ENCODE measurements at places on chromosomes 12 and 14.
A peak's percentile ranks its signal among the peaks of the same experiment; 100 is the strongest.

DNA sequence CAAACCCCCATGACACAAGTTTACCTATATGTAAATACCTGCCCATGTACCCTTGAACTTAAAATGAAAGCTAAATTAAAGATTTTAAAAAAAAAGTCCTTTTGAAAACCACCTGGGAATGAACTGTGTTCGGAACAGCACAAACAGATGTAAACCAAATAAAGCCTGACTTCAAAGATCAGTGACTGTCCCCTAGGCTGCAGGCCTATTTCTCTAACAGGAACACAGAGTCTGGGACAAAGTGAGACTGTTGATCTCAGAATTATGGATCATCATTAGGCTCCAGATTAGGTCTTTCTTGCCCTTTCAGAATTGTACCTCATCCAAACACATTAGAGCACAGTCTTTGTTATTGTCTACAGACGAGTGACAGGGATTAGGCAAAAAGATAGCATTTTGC lies 54.6 kb downstream of the PAH start:
- DNase-seq, result no peak

DNA sequence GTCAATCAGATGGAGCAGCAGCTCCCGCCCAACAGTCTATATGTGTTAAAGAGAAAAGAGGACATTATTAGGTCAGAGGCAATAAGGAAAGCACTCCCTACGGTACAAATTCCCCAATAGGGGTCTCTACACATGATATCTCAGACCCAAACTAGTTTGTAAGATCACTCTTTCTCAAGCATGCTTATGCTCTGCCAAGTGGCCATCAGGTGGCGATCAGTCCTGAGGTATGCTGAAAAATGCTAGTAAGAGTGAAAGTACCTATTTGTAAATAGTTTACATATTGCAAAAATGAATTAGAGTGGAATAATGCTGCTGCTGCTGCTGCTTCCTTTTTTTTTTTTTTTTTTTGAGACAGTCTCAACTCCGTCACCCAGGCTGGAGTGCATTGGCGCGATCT lies 61.0 kb downstream of the CPM start:
- no peak for DNase-seq

GRCh38 chr12:113242026-113242418 lies 20.8 kb downstream of the TPCN1 start:
- DNase-seq, result no peak

- DNase-seq, result no peak
Observed at GRCh38 chr14:89293314-89293916, 123.6 kb downstream of the FOXN3 start.

- peak; percentile 73 for DNase-seq
Observed at GRCh38 chr14:22794551-22794951, 20.7 kb downstream of the SLC7A7 start.

- DNase-seq, result no peak
Observed at GRCh38 chr14:71780075-71780474, 152.2 kb upstream of the RGS6 start.

GRCh38 chr12:2179953-2180736 lies 127.4 kb downstream of the CACNA1C start:
- DNase-seq, result no peak

- DNase-seq, result no peak
Observed at GRCh38 chr12:78191611-78192010, 360.9 kb downstream of the NAV3 start.

GRCh38 chr12:117129391-117129790 lies 30.2 kb upstream of the TESC start:
- DNase-seq, result no peak

DNA sequence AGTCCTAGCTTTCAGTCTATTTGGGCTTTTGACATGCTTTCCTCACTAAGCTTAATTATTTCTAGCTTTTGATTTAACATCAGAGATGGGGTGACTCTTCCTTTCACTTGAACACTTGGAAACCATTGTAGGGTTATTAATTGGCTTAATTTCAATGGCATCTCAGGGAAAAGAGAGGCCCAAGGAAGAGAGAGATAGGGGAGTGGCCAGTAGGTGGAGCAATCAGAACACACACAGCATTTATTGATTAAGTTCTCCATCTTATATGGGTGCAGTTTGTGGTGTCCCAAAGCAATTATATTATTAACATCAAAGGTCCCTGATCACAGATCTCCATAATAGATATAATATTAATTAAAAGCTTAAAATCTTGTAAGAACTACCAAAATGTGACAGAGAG lies 1466.1 kb upstream of the SEL1L start:
- DNase-seq, result no peak

DNA sequence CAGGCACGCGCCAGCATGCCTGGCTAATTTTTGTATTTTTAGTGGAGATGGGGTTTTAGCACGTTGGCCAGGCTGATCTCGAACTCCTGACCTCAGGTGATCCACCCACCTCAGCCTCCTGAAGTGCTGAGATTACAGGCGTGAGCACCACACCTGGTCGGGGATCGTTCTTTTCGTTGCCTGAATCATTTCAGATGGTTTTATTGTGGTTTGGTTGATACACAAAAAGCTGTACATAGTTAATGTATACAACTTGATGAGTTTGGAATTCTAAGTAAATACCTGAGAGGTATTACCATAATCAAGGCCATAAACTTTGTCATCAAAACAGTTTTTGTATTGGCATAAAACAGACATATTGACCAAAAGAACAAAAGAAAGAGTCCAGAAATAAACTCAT lies 63.3 kb downstream of the RIC8B start:
- DNase-seq, result no peak

- no peak for DNase-seq
Observed at GRCh38 chr14:68440820-68441219, 352.0 kb downstream of the ZFP36L1 start.

DNA sequence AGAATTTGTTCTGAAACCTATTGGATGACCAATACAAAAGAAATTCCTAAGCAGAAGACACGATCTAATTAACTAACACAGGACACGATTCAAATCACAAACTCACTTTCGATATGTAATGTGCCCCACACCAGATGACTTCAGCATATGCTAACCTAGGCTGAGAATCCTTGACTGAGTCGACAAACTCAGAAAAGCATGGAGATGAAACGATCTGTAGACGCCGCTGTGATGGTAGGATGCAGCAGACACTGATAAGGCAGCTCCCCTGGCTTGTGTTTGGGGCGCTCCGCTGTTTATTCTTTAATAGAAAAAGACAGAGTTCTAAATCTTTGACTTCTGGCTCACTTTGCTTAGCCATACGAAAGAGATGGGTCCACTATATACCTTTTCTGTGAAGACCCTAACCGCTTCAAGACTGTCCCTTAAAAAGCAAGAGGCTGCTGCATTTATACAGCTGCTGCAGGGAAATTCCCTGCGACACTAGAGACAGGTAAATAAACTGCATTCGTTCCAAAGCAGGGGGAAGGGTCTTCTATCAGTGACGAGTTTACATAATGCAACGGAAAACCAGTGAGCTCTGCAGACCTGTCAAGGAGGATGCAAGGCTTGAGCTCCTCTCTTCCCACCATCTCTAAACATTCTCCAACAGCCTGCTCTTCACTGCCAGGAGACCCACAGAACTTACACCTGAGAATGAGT lies 929 bp downstream of the CHD8 start:
- DNase-seq, result no peak

- DNase-seq, result no peak
Observed at GRCh38 chr12:67202011-67202677, 67.0 kb upstream of the CAND1 start.

- no peak for DNase-seq
Observed at GRCh38 chr12:46145881-46146280, 123.0 kb downstream of the SLC38A1 start.

- no peak for DNase-seq
Observed at GRCh38 chr12:53484686-53485575, 14.3 kb downstream of the MAP3K12 start.

DNA sequence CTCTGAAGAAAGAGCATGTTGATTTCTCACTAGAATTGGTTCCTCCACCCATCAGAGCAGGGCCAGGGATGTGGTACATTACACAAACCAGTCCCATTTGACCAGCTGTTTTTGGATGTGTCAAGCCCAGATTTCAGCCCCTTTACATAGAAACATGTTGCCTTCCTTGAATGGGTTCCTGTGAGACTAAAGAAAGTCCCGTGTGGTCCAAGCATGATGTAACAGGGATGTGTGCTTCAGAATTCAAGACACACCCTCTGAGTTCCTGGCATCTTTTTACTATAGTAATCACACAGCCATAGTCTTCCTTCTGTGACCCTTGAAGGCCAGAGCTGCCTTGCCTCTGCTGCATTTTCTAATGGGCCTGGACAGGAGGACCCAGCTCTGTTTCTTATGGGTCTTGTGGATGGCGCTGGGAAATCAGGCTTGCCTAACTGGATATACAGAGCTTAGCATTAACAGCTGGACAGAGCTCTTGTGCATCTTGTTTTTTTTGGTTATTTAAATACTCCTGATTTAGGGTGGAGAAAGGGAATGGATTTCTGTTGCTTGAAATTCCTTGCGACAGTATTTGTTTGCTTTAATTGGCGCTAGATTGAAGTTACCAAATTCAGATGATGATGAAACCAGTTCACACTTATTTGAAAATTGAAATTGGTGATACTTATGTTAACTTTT lies 341.0 kb downstream of the ZFP36L1 start:
- DNase-seq, result no peak

DNA sequence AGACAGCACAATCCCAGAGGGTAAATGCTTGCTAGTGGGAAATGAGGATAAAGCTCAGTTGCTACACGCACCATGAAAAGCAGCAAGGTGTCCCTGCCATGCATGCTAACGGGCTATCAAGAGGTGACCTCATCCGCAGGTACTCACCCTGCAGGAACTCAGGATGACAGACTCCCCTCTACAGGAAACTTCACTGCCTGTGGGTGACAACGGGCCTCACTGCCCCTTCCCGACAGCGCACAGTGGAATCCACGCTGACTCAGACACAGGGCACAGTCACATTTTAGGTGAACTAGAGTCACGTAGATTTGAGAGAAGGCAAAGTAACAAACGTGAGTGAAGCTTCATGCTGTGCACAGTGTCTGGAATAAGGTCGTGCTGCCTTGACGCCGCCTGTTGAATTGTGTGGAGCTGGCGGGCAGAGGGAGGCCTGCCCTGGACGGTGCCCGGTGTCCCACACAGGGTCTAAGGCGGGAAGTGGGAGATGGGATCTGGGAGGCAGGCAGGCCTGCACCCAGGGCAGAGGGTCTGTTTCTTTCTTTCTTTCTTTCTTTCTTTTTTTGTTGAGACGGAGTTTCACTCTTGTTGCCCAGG lies 331.8 kb downstream of the TMEM132D start:
- DNase-seq, result no peak

GRCh38 chr12:88175544-88175943 lies 33.4 kb downstream of the TMTC3 start:
- DNase-seq, result no peak

GRCh38 chr12:105729926-105730325 lies 399.4 kb downstream of the C12orf75 start:
- no peak for DNase-seq

DNA sequence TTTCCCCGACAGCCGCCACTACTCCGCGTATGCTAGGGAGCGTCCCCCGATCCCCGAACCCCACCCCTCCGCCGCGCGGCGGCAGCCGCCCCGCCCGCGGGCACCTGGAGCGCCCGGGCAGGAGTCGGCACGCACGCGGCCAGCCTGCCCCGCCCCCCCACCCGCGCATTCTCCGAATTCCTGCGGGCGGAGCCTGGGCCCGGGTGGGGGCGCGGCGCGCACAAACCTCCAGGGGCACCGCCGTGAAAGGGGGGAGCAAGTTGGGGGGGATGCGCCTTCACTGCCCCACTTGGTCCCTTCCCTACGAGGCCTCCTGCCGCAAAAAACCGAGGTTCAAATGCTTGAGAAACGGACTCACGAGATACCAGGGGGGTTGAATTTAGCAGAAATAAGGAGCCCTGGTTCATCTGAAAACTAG lies 1.7 kb downstream of the AJUBA start:
- DNase-seq, result no peak

DNA sequence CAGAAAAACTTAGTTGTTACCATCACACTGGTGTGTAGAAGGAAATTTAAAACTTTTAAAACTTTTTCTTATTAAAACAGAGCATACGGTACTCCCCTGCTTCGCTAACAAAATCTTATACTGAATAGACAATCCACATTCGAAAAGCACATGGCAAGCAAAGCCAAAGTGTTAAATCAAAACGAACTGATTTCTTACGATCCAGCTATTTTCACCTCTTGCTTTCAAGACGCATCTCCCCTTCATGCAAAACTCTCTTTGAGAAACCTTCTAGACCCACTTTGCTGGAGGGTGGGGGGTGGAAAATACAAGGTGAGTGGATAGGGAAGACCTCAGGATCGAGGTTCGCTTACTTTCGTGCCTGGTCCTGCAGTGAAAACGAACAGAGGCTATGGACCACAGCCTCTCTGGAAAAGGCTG lies 328 bp downstream of the INTS13 start:
- DNase-seq, result no peak

DNA sequence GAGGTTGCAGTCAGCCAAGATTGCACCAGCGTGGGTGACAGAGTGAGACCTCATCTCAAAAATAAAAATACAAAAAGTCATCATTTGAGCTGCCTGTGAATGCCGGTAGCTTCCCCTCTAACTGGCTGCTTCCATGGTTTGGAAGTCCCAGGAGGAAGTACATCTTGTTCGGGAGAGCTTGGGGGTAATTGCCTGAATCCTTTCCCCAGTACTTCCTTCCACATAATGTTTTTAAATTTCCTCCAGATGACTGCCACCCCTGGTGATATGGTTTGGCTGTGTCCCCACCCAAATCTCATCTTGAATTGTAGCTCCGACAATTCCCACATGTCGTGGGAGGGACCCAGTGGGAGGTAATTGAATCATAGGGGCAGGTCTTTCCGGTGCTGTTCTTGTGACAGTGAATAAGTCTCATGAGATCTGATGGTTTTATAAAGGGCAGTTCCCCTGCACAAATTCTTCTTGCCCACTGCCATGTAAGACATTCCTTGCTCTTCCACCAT lies 87.2 kb downstream of the SPRING1 start:
- DNase-seq, result no peak

GRCh38 chr14:49483268-49483667 lies 102.9 kb downstream of the RPS29 start:
- no peak for DNase-seq

DNA sequence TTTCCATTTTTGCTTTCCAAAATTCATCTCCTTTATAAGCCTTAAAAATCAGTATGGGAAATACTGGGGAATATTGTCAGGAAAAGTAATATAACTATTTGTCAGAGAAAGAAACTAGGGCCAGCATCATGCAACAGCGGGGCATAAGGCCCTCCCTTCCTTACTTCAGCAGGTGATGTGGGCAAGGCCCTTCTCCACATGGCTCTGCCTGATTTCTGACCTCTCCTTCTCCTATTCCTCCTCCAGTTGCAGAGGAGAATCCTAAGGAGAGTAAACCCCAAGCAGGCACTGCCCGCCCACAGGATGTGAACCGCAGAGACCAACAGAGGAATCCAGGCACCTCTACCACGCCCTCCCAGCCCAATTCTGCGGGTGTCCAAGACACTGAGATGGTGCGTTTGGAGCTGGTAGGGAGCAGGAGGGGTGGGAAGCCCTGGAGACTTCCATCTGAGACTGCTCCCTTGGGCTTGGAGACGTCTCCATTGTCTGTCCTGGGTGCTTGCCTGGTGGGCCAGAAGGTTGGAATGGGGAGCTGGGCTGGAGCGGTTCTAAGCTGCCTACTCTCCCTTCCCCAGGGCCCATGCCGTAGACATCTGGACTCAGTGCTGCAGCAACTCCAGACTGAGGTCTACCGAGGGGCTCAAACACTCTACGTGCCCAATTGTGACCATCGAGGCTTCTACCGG lies 2.7 kb upstream of the SOAT2 start:
- DNase-seq, result no peak
